ENCODE measurements at places on chromosomes 5 and 9.

- peak; percentile 58 for DNase-seq
These were observed 47.6 kb upstream of the EGFL7 start for GRCh38 chr9:136614967-136615623.

GRCh38 chr5:161846746-161847145 is 1.2 kb upstream of the GABRA1 start:
- DNase-seq = peak; percentile 64

DNA sequence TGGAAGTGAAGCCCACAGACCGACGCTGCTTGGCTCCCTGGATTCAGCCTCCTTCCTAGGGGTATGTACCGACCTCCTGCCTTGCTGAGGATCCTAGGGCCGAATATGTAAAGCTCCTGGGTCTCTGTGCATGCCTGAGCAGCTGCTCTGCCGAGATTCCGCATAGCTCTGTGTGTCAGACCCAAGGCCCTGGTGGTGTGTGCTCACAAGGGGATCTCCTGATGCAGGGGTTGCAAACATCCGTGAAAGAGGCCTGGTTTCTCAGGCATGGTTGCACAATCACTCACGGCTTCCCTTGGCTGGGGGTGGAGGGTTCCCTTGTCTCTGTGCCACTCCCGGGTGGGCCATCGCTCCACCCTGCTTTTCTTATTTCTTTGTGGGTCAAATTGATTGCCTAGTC is 19.9 kb upstream of the SVEP1 start:
- DNase-seq = peak; percentile 16

- DNase-seq = no peak
These were observed 84.5 kb downstream of the SLC1A1 start for GRCh38 chr9:4574657-4575243.

- DNase-seq = no peak
These were observed 421.7 kb downstream of the SPATA31D1 start for GRCh38 chr9:82410306-82410705.

GRCh38 chr9:109401169-109401989 is 80.5 kb upstream of the EPB41L4B start:
- DNase-seq = peak; percentile 86

DNA sequence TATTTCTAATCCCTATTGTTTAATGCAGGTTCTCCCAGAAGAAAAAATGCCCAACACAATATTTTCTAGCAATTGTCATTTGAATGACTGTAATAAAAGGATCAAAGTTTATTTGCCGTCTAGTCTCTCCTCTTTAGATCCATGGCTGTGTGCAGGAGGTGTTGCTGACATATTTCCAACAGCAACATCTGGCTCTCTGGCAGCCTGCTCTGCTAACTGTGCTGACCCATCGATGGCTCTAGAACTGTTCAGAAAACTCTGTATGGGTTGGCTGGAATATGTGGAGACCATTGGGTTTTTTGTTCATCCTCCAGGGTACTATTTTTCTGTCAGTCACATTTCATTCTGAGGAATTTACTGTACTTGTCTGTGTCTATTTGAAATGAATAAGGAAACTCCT is 202.0 kb upstream of the SLC27A6 start:
- no peak for DNase-seq

DNA sequence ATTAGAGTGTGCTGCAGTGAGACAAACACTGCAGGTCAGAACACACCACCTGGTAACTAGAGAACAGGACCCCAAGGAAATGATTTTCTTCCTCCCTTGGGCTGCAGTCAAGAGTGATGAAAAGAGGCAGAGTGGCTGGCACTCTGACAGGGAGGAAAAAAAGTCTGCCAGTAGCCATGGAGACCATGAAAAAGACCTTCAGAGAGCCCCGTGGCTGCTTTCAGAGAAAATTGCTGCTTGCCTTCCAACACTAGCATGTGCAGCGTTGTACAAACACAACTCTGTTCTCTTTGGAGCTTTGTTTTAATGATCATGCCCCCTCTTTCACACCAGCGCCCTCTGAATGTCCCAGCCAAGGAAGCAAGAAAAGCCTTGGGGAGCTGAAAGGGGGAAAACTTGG is 68.8 kb downstream of the ANKRD55 start:
- no peak for DNase-seq

GRCh38 chr9:34252670-34253459 is 74.0 kb downstream of the UBAP1 start:
- peak; percentile 81 for DNase-seq

- DNase-seq = no peak
These were observed 338.4 kb downstream of the DNAH5 start for GRCh38 chr5:13606051-13606450.

- DNase-seq = no peak
These were observed 19.0 kb downstream of the SEC61B start for GRCh38 chr9:99241106-99241505.

- DNase-seq = no peak
These were observed 270.5 kb downstream of the NFIB start for GRCh38 chr9:14043483-14043882.

- no peak for DNase-seq
These were observed 507 bp upstream of the GPSM1 start for GRCh38 chr9:136326761-136327303.

DNA sequence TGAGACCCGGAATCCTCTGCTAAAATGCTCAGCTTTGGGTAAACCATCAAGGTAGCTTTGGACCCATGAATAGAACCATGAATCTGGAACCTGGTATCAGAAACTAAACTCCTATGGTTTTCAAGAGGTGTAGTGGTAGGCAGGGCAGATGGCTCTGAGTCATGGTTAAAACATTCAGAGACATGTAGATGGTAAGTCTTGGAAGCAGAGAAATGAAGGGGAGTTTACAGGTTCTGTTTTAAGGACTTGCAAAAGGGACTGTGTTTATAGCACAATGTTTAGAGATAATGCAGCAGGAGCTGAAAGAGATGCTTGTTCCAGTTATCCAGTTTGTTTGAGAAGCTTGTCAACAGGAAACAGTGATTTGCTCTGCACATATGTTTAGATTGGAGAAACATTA is 36.0 kb upstream of the FBN2 start:
- no peak for DNase-seq

GRCh38 chr9:114746591-114747346 is 59.1 kb downstream of the TNFSF15 start:
- DNase-seq = no peak

GRCh38 chr5:170643591-170643990 is 139.8 kb downstream of the KCNIP1 start:
- DNase-seq = no peak

DNA sequence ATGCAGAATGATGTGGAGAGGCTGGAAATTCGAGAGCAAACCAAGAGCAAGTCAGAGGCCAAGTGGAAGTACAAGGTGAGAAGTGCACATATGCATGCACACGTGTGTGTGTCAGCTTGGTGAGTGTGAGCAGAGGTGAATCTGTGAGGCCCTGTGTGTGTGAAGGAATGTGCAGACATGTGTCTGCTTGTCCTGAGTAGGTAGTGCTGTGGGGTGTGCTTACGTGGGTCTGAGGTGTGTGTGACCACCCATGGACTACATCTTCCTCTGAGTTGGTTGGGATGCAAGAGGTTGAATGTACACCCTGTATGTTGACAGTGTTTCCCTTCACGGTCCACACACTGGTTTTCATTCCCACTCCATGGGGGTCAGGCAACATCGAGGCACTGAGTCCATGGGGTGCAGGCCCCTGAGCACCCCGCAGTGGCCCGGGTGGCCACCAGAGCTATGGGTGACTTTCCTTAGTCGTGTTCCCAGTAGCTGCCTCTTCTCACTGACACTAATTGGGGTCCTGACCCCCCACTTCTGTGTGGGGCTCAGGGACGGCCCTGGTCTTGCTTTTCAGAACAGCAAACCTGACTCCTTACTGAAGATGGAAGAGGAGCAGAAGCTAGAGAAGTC is 86.7 kb downstream of the PHF2 start:
- DNase-seq = peak; percentile 3

GRCh38 chr9:12274577-12274976 is 418.6 kb upstream of the TYRP1 start:
- DNase-seq = no peak

- DNase-seq = no peak
These were observed 194.8 kb upstream of the IRX2 start for GRCh38 chr5:2946315-2946714.

DNA sequence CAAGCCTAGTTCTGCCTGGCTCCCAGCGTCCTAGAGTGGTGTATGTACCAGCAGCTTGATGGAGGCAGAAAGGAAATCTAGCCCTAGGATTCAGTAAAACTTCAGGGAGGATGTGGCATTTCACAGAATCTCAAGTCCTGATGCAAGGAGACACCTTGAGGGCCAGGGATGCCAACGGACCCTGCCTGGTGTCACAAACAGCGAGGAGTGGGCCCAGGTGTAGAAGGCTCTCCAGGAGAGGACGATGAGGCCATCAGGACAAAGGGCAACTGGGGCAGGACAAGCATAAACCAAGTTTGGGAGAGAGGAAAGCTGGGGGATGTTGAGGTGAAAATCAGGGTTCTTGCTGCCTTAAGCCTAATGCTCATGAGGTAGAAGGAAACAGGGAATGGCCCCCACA is 82.1 kb upstream of the SLC25A51 start:
- no peak for DNase-seq

GRCh38 chr9:131657940-131658339 is 81.9 kb downstream of the RAPGEF1 start:
- no peak for DNase-seq

DNA sequence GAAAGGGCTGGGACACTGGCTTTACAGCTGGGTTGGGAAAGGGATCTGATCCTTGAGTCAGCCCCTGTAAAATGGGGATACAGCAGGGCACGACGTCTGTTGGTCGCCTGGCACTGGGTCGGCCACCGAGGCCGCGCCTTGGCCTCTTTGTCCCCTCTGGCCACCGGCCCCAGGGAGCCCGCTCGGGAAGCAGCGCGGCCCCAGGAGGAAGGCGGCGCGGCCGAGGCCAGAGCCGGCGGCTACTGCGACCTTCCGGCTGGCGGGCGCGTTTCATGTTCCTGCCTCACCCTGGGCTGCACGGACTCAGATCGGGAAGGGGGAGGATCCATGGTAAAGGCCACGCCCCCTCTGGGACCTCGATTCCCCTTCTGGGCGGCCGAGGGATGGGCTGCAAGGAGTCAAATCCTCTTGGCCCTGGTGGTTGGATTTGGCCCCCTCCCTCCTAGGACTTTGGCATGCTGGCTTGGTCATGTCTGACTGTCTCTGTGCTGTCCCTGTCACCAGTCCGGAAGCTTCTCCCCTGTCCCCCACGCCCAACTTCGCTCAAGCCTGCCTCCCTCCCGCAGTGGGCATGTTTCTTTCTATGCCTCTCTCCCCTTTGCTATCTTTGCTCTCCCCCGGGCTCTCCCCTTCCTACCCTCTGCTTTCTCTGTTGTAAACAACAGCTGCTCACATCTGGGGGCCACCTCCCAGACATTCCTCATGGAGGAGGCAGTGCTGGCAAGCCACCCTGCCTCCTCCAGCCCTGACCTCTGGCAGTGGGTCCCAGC is 25.8 kb downstream of the FPGS start:
- peak; percentile 98 for DNase-seq

GRCh38 chr5:9373571-9373970 is 172.3 kb downstream of the SEMA5A start:
- DNase-seq = no peak

GRCh38 chr9:100269656-100270055 is 83.1 kb downstream of the TEX10 start:
- no peak for DNase-seq

DNA sequence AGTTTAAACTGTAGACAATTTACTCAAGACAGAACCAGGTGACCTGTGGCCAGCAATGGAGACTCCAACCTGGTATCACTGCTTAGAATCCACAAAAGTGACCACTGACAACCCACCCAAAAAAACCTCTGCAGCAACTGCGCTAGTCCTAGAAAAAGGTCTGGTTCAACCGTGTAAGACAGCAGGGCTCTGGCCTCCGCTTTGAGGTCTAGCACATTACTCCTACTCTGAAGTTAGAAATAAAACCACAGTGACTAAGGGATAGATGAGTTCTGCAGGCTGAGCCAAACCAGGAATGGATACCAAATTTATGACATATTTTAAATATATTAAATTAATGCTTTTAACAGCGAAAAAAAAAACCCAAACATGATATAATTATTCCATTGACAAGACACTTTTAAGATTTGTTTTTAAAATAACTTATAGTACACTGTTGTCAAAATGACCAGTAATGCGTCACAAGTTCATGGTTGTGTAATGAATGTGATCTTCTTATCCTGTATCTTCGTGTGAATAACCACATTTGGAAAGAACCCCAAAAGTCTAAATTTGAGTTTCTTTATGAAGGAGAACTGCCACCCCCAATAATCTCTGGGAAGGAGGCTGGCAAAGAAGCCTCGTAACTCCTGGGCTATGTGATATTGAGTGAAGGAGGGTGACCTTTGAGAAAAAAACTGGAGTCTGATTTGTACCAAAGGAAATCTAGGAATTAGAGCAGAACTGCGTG is 101.9 kb upstream of the SLC44A1 start:
- DNase-seq = no peak

DNA sequence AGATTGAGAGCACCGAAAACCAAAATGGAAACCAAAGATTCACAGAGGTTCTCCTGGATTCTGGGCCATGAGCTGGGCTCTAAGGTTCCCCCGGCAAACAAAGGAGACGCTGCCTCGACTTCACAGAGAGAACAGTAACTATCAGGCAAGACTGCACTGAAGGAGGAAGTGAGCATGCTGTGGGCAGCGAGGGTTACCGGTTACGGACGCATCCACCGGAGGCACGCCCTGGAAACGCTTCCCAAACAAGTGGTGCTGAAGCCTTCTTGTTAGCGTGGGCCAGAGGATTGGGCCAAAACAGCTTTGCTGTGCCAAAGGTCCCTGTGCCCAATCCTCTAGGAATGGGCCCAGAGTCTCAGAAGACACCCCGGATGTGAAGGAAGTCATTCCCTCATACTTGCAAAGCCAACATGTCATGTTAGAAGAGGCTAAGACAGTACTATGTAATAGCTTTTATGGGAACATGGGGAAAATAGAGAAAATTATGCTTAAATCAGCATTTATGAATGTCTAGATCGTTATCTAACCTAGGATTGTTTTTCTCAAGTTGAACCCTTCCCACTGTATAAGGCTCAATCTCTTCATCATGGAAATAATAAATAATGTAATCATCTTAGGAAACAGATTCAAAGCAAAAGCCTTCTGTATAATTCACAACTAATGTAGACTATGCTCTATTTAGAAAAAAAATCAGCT is 145.4 kb downstream of the GABBR2 start:
- no peak for DNase-seq

DNA sequence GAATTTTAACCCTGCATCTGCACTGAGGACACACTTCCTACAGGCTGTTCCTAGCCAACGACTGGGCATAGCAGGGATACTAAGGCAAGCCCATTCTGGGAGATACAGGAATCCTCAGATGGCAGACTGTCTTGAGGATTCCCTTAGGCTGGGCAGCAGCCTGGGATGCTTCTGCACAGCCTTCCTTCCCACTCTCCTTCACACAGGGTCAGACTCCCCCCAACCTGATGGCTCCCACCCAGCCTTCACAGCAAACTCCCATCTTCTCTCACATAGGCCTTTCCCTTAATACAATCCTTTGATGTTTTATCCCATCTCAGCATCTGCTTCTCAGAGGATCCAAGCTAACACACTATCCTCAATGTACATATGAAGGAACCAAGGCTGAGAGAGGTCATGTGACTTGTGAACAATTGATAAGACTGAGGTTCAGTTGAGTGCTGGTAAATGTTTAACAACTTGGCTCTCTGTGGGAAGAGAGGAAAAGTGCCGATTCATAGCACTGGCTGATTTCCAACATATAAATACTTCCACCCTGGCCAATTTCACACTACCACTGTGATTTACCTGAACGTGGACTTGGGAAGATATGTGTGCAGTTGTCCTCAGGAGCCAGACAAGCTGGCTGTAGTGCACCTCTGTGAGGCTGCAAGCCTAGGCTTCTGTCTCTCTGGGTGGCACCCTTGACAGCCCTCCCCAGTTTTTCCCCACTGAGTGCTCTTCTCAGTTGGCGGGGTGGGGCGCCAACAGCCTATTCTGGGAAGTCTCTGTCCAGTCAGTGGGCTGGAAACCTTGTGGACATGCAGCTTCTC is 120.2 kb upstream of the TRIM32 start:
- no peak for DNase-seq

GRCh38 chr5:64634997-64635686 is 55.2 kb upstream of the SHISAL2B start:
- no peak for DNase-seq
